ENCODE measurements at places on chromosomes 5 and 9. TPM values are rescaled to one million over a fixed set of nuclear protein-coding genes. Genes with fewer than 3 reads are reported as not detected.

TCERG1 gene
- total RNA-seq: 47.5 TPM

OTP gene
- total RNA-seq: not detected

ANKRD33B gene
- total RNA-seq: 2.6 TPM

ENHO gene
- total RNA-seq: 4.2 TPM

ZNF883 gene
- 3.1 TPM for total RNA-seq

SLC34A3 gene
- not detected for total RNA-seq

PCDHGA4 gene
- total RNA-seq: 1.0 TPM

FOXD4 gene
- total RNA-seq: 0.52 TPM

GGTA1 gene
- total RNA-seq: 6.3 TPM

OR2K2 gene
- not detected for total RNA-seq

SLC26A2 gene
- total RNA-seq: 14.6 TPM

All from skeletal muscle tissue (tissue), 5 donors.